ENCODE measurements at places on chromosomes 4 and X.

DNA sequence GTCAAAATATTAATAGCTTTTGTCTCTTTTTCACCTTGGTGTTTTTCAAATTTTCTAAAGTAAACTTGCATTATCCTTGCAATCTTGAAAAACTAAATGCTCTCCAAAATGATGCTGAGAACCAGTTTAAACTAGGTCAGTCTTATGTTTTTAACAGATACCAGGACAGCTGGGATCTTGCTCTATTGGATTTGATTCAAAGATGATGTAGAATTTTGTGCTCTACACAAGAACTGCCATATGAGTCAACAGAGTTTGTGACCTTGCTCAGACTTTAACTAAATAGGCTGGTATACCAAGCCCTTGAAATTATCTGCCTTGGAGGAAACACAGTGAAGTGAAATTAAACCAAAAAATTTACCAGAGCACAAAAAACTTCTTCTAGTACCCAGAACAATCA is 991.1 kb downstream of the STPG2 start:
- no peak for DNase-seq

DNA sequence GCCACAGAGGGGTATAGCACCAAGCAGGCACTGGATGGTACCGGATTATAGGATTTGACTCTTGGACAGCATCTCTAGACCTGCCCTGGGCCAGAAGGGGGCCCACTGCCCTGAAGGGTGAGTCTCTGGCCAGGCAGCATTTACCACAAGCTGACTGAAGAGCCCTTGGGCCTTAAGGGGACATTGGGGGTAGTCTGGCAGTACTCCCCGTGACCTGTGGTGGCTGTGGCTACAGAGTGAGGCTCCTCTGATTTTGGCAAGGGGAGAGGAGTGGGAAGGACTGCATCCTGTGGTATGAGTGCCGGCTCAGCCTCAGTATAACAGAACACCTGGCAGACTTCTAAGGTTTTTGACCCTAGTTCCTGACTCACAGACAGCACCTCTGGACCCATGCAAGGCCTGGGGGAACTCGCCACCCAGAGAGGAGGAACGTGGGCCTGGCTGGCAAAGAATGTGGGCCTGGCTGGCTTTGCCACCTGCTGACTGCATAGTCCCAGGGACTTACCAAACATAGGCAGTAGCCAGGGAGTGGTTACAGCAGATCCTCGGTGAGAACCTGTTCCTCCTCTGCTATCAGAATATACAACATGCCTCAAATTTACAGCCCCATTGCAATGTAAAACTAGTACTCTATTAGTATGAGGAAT is 48.1 kb downstream of the ABCB7 start:
- DNase-seq: no peak

GRCh38 chrX:8688776-8689175 is 43.2 kb downstream of the ANOS1 start:
- DNase-seq: no peak

GRCh38 chr4:6281436-6282313 is 12.0 kb downstream of the WFS1 start:
- DNase-seq: no peak

DNA sequence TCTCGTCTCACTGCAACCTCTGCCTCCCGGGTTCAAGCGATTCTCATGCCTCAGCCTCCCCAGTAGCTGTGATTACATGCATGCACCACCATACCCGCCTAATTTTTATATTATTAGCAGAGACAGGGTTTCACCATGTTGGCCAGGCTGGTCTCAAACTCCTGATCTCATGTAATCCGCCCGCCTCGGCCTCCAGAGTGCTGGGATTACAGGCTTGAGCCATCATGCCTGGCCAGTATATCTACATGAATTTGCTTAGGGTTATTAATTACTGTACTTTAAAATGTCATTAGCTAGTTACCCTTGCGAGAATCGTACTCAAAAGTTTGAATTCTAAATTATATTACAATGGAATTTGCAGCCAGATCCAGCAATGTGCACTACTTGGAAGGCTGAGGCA is 8.9 kb downstream of the CPEB2 start:
- DNase-seq: no peak

GRCh38 chr4:168852933-168853713 is 156.9 kb downstream of the CBR4 start:
- DNase-seq: peak; percentile 29

DNA sequence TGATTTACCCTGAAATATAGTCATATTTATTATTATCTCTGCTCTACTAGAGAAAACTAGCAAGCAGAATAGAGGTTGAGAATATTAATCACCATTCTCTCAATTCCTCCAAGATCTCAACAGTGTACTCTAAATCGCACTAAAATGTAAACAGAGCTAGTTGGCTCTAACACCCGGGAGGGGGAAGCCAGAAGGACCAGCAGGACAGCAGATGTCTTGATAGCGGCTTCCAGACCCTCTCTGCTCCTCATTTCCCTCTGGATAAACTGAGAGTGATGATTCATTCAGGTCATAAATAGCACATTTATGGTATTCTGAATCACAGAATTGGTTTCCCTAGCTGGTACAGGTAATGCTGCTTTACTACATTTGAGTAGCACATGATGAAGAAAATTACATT is 82.5 kb downstream of the TBC1D9 start:
- DNase-seq: no peak

DNA sequence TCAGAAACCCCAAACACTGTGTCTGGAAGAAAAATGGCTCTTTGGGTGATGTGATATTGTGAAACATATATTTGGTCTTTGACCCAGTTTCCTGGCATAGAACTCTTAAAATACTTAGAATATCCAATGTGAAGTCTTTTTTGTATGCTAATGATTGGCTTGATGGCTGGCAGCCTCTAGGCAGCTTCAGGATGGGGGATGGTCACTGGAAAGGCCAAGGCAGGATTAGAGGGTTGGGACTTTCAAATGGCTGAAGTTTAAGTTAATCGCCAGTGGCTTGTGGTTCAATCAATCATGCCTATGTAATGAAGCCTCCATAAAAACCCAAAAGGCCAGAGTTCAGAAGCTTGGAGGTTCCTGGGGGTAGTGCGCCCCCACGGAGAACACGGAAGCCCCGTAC is 33.5 kb upstream of the ESX1 start:
- DNase-seq: no peak

DNA sequence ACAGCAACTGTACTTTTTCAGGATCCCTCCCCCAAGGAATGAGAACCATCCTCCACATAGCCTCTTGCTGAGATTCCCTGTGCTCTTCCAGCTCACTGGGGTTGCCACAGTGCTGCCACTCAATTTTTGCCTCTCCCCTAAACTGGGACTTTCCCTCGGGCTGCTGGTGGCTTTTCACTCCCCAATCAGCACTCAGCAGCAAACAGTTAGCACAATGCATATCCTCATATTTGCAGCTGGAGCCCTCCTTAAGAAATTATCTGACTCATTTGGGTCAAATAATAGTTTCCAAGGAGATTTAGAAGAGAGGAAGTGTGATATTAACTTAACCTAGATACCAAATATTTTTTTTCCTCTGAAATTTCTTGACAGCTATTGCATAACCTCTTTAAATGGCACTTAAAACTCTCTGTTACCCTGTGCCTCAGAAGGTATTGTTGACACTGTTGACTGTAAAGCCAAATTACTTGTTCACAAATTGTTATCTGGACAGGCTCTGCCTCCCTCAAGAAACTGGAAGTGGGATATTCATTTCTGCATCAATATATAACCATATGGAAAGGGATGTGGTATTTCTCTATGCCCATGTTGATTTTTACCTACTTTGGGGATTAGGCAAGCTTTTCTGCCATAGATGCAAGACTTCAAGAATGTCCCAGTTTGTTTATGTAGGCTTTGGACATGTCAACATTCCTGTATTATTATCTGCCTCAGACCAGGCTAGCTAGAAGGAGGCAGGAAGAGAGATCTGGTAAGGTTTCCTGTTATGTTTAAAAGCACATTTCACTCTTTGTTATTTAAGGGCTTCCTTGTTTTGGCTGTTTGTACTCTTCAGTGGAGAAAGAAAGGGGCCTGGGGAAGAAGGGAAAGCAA is 58.0 kb downstream of the SEPTIN11 start:
- peak; percentile 29 for DNase-seq

GRCh38 chr4:109313168-109314133 is 11.0 kb upstream of the COL25A1 start:
- DNase-seq: no peak

DNA sequence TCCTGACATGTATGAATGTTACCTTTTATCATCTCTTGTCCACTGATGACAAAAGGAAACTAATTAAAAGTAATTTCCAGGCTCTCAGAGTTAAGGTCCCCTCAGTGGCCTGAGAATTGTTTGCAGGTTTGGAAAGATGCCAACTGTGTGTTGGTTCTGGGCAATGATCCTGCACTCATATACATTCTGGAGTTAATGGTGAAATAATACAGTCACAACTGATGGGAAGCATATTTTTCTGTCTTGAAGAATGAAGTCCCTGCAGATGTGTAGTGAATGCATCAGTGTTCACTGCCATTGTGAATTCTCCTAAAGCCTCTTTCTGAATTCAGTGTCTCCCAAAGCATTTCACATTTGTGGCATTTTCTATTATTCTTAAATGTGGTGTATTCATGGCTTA is 238.1 kb upstream of the PPP1R2C start:
- DNase-seq: no peak
